ENCODE measurements at places on chromosomes 16 and 17.

GRCh38 chr17:4625181-4625617, 16.3 kb downstream of the ALOX15 start:
- DNase-seq, result no peak

GRCh38 chr17:1714980-1715802, 5.0 kb upstream of the TLCD2 start:
- DNase-seq, result peak; percentile 57

- no peak for DNase-seq
Measured at GRCh38 chr16:2235695-2236336, 428 bp upstream of the DNASE1L2 start.

- no peak for DNase-seq
Measured at GRCh38 chr16:88308441-88309173, 74.2 kb upstream of the ZNF469 start.

DNA sequence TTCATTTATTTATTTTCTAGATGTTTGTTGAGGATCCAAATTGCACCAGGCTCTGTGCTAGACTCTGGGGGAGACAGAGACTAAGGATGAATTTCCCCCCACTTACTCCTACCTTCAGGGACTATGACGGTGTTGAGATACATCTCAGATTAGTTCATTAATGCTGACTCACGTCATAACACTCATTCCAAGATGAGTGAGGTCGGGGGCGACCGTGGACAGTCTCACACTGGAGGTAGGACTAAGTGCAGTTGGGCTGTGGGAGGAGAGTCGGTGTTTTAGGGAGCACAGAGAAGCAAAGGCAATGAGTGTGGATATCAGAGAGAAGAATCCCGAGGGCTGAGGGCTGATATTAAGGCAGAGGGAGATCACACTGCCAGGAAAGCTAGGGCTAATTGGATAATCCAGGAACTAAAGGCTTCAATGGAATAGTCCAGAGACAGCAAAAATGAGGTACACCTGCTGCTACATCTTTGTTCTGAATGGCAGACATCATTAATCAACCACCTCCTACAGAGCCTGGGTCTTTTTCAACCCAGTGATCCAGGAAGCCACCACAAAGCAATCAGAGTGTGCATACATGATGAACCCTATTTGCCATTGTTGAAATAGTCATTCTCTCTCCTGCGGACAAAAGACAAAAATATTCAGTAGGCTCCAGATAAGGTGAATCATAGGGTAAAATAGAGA, 38.6 kb upstream of the CACNG4 start:
- no peak for DNase-seq

GRCh38 chr17:31156326-31156725, 61.5 kb downstream of the NF1 start:
- DNase-seq, result no peak

DNA sequence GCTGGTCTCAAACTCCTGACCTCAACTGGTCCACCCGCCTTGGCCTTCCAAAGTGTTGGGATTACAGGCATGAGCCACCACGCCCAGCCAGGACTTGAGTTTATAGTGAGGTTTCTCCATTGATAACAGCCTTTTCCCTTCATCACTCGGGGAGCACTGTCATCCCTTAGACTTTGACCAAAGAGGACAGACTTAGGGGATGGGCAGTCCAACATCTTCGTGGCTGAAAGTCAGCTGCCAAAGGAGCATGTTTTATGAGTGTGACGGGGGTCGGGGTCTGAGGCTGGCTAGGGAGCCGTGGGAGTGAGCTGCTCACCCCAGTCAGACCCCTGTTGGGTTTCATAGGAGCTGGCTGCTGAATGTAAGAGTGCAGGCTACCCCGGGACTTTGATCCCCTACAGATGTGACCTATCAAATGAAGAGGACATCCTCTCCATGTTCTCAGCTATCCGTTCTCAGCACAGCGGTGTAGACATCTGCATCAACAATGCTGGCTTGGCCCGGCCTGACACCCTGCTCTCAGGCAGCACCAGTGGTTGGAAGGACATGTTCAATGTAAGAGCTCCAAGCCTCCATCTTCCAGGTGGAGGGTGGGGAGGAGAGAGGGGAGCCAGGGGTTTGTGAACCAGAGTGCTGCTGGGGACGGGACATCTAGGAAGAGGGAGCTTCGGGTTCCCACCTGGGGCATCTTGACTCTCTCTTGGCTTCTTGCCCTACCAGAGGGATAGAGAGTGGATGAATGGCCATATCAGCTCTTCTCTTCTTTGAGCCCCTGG, 3.1 kb downstream of the DHRS11 start:
- DNase-seq, result no peak

DNA sequence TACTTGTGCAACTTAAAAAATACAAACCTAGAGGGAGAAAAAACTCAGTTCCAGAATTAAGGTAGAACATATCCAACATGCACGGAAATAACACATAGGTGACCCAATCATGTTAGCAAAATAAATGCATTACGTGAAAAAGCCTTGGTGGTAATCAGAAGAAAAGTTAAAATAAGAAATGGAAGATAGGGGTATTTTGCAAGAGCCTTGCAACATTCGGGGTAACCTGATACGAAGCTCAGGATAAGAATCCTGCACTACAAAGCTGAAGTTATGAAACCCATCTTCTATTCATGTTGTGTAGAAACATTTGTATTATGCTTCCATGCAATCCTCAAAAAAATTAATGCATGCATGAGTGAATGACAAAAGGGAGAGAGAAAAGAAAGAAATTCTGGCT, 33.1 kb downstream of the CHCT1 start:
- DNase-seq, result no peak

- no peak for DNase-seq
Measured at GRCh38 chr16:81703177-81704155, 75.6 kb upstream of the PLCG2 start.

GRCh38 chr16:12225255-12225654, 248.7 kb downstream of the SNX29 start:
- DNase-seq, result no peak

DNA sequence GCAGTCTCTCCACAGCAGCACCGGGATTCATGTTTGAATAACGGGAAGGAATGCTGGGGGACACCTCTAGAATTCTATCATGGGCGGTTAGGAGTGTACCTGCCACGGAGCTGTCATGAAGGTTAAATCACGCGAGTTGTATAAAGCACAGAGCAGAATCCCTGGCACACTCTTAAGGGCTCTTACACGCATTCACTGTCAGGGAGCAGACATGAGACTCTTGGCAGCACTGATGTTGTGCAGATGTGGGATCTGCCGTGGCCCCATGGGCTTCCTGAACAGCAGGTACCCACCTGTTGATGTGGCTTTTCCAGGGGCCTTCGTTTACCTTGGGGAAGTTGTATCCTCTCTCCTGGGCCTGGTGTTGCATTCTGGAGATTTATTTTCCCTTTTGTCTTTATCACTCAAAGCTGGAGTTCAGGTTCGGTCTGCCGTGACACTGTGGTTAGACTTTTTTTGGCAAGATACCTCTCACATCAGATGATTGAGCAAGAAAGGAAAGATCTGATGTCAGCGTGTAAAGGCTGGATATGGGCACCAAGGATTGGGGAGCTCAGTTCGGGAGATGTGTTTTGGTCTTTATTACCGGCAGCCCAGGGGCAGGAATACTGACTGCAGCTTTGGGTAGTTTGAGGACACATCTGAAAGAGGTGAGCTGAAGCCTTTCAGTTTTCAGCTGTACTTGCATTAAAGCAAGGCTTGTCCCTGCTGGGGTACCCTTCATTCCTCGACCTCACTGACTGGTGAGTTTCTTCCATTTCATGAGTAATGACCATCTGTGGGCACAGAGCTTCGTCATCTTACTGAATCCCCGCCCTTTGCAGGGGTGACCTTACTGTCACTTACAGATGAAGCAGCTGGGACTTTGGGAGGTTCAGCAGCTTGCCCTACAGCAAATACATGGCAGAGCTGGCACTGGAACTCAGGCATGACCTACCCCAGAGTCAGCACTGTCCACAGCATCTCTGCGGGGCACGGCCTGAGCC, 19.3 kb downstream of the KNOP1 start:
- DNase-seq, result no peak

DNA sequence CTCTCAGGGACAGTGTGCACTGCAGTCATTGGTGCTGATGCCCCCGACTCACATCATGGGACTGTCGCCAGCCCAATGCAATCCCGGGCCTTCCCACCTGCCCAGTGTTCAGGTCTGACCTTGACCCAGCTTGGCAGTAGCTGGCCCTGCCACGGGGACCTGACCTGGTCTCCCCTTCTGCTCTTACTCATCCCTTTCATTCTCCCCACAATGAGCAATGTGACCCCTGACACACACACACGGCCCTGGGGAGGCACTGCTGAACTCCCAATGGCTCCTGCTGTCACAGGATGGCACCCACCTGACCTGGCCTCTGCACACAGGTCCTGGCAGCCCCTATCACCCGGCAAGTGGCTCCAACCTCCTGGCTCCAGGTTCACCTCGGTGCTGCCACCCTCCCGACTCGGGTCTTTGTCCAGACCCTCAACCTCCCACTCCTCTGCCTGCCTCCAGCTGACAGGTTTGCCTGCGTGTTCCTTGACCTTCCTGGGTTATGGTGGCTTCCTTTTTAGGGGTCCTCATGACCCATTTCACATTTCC, 6.6 kb downstream of the CD300C start:
- DNase-seq, result no peak

DNA sequence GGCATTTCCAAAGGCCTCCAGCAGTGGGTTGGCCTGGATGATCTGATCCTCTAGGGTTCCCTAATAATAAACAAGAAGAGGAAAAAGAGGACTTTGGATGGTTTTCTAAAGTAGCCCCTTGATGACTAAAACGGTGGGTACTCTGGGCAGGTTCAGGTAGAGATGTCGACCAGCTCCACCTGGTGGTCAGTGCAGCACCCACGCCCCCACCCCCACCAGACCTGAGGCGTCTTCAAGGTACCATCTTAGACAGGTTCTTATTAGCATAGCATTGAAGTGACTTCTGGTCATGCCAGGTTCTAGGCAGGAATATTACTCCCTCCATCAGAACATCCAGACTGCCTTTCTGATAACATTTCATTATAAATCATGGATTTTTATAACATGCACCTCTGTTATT, 15.0 kb downstream of the MYH13 start:
- DNase-seq, result peak; percentile 8

- DNase-seq, result no peak
Measured at GRCh38 chr17:65401561-65401960, 159.9 kb downstream of the AXIN2 start.

GRCh38 chr16:19913340-19913645, 28.6 kb upstream of the GPRC5B start:
- no peak for DNase-seq
